ENCODE measurements at places on chromosomes 6 and 20.

DNA sequence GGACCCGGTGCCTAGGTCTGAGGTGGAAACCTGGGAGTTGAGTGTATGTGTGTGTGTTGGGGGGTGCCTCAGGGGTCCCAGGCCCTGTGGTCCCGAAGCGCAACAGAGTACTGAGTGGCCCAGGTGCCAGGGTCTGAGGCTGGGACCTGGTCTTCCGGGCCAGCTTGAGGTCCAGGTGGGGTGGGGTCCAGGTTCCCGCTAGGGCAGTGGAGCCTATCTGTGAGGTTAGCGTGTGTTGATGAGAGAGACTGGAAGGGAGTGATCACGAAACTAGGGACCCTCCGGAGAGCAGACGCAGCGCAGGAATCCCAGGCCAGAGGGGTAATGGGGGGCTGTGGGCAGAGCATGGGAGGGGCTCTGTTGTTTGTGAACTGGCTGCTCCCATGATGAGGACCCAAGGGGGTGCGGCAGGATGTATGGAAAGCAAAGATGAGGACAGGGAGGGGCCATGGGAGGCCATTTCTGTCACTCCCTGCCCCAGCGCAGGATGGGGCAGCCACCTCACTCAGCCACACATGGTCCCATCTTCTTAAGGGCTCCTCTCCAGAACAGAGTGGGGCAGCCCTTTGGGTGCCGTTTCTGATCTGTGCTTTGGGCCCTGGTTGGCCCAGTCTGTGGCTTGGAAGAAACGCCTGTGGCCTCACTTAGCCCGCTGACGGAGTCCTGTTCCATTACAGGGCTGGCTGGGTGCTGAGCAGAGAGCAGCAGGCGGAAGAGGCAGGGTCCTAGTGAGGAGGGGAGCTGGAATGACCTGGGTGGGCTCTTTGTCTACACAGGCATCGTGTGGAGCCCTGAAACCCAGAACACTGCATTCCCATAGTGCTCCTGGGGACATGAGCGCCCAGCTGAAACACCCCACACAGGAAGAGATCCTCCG lies 872 bp downstream of the HSPA12B start:
- no peak for DNase-seq

DNA sequence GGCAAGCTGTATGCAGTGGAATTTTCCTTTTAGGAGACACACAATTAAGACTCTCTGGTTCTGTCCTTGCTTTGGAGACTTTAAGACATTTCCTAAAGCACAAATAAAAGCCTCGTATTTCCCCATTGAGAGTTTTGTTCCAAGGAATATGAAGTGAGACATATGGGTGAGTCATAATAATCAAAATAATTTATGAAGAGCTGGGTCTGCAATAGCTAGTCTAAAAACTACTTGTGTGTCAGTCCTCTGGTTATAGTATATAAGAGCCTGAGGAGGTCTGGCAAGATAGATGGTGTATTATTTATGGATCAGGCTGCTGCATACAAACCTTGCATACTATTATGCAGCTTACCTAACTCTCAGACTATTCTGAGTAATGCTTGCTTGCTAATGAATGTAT lies 142.6 kb downstream of the ADGRG6 start:
- no peak for DNase-seq

- DNase-seq, result no peak
Measured at GRCh38 chr6:121510568-121511177, 75.2 kb downstream of the GJA1 start.

GRCh38 chr20:35463455-35464300 lies 8.3 kb downstream of the CEP250 start:
- DNase-seq, result peak; percentile 65

DNA sequence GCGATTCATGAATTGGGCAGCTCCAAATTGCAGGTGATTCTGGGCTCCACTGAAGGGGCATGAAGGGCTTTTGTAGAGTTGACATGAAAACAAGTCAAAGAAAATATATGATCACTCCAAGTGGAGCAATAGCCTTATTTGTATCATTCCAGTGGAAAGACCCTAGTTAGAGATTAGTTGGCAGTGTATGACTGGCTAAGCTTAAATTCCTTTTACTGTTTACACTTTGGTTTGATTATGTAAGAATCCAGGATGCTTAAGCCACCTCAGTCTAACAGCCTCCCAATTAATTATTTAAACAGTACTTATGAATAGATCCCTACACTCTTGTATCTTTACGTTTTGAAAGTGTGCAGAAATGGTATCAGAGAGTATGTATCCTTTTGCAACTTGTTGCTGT lies 712.4 kb downstream of the KIF16B start:
- no peak for DNase-seq

- no peak for DNase-seq
Measured at GRCh38 chr20:47392721-47393073, 36.2 kb upstream of the ZMYND8 start.

GRCh38 chr20:17995967-17996819 lies 27.4 kb downstream of the MGME1 start:
- peak; percentile 37 for DNase-seq

- peak; percentile 70 for DNase-seq
Measured at GRCh38 chr20:49276161-49276960, 1.5 kb downstream of the ZNFX1 start.

All from stimulated activated CD4-positive, alpha-beta T cell treated with anti-CD3 and anti-CD28 coated beads, Interleukin-15, amount 100 ng/mL, for 24 hours (primary cell).